ENCODE measurements at places on chromosomes 5 and 9. TPM values are rescaled to one million over a fixed set of nuclear protein-coding genes. Genes with fewer than 3 reads are reported as not detected.

DNA sequence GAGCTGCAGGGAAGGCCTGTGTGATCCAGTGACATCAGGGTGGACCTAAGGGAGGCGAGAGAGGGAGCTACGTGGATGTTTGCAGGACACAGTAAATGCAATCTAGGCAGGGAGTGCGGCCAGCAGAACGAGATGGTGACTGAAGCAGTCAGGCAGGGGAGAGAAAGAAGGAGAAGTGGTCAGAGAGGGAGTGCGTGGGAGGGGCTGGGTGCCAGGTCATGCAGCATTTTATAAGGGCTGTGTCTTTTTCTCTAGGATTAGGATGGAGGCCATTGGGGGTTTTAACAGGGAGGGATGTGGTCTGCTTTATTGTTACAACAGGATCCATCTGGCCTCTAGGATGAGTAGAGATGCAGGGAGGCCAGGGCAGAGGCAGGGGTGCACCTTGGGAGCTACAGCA lies 80.4 kb downstream of the DCP2 start:
- no peak for DNase-seq

GRCh38 chr9:70534061-70534460 lies 119.6 kb upstream of the KLF9 start:
- no peak for DNase-seq

- no peak for DNase-seq
These were observed 33.7 kb downstream of the USP20 start for GRCh38 chr9:129868872-129869486.

DNA sequence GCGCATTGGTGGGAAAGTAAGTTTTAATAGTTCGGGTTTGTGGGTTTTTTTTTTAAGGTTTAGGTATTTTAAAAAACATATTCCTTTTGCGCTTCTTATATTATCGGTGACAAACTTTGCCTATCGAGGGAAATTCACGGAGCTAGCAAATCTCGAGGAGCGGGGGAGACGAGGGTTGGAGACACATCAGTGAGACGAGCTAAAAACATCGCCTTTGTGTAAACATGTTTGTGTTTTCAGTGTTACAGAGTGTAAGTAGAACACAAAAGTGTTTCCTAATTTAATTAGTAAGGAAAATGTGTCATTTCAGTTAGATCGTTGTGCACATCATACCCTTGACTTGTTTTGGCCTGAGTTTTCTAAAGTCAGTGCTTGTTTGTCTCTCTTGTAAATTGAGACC lies 945 bp downstream of the BTF3 start:
- DNase-seq = peak; percentile 21

GRCh38 chr5:140345919-140346347 lies 470 bp downstream of the HBEGF start:
- DNase-seq = no peak

- DNase-seq = no peak
These were observed 67.4 kb downstream of the TNPO1 start for GRCh38 chr5:72883850-72884249.

DNA sequence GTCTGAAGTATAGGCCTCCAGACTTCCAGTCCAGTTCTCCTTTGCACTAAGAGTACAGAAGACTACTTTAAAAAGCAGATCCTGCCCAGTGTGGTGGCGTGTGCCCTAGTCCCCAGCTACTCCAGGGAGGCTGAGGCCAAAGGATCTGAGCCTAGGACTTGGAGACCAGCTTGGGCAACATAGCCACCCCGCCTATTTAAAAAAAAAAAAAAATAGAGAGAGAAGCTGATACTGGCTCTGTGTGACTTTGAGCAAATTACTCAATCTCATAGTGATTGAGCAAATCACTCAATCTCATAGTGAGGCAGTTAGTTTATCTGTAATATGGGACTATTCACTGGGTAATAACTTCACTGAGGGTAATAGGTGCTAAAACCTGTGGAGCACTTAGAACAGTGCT lies 43.6 kb upstream of the KDM4C start:
- DNase-seq = no peak

PCDHGC4 gene
- polyA plus RNA-seq = 0.93 TPM

GRCh38 chr9:121736934-121737462 lies 85.6 kb downstream of the DAB2IP start:
- DNase-seq = no peak

DNA sequence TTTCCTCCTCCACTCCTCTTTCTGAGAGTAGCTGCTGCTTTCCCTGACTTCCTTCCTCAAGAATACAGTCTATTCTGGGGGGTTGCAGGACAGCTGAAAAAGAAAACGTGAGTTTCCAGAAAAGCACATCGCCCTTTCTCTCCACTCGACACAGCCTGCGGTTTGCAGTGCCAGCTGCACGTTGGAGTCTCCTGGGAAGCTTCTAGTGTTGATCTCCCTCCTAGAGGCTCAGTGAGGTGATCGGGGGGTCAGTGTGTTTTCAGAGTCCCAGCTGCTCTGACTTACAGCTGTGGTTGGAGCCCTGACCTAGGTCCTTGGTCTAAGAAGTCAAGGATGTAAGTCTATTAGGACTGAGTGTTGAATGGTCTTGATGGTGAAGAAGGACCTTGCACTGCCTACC lies 25.0 kb upstream of the SUSD3 start:
- peak; percentile 22 for DNase-seq

WNT8A gene
- not detected for polyA plus RNA-seq

- peak; percentile 59 for DNase-seq
These were observed 7.6 kb upstream of the GRPEL2 start for GRCh38 chr5:149337736-149338135.

SCGB3A2 gene
- not detected for polyA plus RNA-seq

DNA sequence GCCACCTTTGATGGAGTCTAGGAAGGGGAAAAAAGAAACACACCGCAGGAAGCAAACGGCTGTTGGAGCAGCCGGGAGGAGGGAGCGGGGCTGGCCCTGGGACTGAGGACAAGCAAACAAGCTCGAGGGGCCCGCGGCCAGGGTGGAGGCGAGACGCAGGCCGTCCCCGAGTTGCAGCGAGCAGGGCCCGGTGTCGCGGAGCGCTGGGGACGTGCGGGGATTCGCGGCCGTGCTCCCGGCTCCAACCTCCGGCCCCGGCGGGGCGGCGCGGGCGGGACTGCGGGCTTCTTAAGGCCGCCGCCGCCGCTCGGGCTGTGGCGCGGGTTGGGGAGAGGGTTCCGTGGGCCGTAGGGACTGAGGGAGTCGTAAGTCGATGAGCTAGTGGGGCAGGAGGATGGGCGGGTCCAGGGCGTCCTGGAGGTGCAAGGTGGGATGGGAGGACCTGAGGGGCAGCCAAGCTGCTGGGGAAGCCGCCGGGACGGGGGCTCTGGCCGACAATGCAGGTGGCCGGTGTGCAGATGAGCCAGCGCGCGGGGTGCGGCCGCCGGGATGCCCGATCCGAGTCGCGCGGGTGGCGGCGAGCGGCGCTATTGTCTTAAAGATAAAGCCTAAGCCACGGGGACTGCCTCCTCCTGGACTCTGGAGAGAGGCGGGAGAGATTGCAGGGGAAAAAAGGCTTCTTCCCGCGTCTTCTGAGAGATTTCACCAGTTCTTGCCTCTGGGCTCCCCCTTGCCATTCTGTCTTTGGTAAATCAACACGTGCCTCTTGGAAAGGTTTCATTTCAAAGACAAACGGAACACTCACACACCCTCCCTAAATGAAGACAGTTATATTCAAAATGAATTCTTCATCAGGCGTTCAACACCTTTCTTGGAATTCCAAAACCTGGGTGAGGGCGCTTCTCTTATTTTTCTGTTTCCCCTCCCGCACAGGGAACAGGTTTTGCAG lies 1.6 kb upstream of the HAPLN1 start:
- DNase-seq = peak; percentile 56

IFNK gene
- polyA plus RNA-seq = not detected

DNA sequence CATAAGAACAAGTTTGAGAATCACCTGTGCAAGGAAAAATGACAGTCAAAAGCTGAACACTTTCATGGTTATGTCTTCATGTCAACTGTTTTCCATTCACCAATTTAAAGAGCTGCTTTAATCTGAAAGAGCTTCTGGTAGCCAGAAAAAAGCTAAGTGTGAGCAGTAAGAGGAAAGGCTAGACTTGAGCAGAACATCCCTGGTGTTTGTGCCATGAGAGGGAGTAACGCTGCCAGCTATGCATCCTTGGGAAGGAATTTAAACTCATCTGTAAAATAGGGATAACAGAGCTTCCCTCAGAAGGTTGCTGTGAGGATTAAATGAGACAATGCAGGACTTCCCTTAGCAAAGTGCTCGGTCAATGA lies 193.7 kb downstream of the MAPKAP1 start:
- DNase-seq = no peak

DNA sequence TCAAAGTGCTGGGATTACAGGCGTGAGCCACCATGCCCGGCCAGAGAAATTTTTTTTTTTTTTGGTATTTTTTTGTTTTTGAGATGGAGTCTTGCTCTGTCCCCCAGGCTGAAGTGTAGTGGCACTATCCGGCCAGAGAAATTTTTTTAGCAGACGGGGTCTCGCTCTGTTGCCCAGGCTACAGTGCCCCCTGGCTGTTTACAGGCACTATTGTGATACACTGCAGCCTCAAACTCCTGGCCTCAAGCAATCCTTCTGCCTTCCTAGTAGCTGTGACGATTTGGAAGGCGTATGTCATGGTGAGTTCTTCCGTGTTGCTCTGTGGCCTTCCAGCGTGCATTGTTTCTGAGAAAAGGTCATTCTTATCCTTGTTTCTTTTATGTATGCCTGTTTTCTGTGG lies 47.5 kb downstream of the CNOT6 start:
- DNase-seq = no peak

Measured in muscle of back (tissue), 13 donors.